GM23338 (cell line): ENCODE measurements at places on chromosomes 5 and 9. TPM values are rescaled to one million over a fixed set of nuclear protein-coding genes. Genes with fewer than 3 reads are reported as not detected.

- DNase-seq = peak; percentile 83
Measured at GRCh38 chr5:91499943-91500531, 116.9 kb upstream of the ARRDC3 start.

DNA sequence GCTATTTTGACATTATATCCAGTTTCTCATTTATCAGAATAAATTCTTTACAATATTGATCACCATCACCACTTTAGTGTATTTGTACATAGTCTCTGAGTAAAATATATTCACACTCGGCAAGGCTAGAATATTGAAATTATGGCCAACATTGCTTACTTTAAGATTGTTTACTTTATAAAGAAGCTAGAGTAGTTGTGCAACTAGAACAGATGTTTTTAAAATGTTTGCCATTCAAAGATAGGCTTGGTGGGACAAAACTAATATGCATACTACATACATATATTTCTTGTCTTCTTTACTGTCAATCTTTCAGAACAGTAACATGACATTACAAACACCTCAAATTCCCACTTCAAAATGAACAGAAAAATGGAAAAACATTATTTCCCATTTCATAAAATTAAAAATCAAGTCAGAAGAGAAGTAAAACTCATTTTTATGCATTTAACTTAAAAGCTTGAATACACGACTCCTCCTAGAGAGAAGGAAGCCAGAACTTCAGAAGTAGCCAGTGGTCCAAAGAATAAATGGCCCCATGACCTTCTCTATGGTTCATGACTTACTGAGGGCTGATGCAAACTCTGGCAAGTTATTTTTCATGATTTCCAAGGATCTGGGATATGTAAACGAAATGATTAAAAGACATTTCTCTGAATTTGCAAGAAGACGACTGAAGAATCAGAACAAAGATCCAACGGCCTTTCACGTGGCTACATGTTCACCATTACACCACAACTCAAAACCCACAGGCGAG is 14.1 kb downstream of the MTX3 start:
- no peak for DNase-seq

- peak; percentile 53 for DNase-seq
Measured at GRCh38 chr9:130450344-130451003, 5.7 kb downstream of the ASS1 start.

DNA sequence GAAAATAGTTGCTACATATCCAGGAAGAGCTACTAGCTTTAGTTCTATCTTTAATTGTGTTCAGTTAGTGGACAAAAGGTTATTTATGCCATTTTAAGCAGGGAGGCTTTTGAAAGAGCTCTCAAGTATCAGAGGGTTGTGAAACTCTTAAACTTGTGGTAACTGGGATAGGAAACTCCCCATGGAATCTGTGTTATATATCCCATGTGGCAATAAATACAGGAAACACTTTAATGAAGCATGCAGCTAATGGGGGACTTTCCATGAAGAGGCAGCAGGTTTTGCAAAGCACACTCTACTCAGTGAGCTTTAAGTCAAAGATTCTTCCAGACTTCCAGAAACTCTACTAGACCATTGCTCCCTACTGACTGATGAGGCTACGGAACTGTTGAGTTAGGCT is 805.0 kb upstream of the C9orf72 start:
- no peak for DNase-seq

DNA sequence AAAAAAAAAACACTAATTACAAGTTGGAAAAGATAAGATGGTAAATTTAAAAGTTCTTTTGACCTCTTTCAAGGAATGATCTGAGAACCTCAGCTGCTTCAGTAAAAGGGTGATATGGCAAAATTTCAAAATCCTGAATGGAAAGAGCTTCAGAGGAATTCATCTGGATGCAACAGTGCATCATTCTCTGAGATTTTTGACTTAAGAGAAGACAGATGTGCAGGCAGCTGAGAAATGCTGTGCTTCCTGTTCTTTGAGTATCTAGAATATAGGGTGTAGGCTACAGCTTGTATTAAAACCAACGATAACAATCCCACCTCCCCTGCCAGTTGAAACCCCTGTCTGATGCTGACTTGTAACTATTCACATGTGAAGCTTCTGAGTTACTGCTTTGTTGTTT is 6.2 kb downstream of the FRMPD1 start:
- no peak for DNase-seq

KIF20A gene
- total RNA-seq = 60.4 and 64.9 TPM in 2 replicates

VCP gene
- 361 and 408 TPM in 2 replicates for total RNA-seq

PCDHGC4 gene
- total RNA-seq = 2.3 and 3.0 TPM in 2 replicates

TMEM252 gene
- not detected in 2 replicates for total RNA-seq
